ENCODE measurements at places on chromosomes 5 and 9.
A peak's percentile ranks its signal among the peaks of the same experiment; 100 is the strongest.

- DNase-seq, result peak; percentile 55
These were observed 2111.3 kb downstream of the MAT2B start for GRCh38 chr5:165616490-165617405.

- DNase-seq, result peak; percentile 95
These were observed 67.1 kb downstream of the ADAMTS12 start for GRCh38 chr5:33824516-33825195.

GRCh38 chr9:82783045-82783444 lies 279.9 kb downstream of the RASEF start:
- no peak for DNase-seq

DNA sequence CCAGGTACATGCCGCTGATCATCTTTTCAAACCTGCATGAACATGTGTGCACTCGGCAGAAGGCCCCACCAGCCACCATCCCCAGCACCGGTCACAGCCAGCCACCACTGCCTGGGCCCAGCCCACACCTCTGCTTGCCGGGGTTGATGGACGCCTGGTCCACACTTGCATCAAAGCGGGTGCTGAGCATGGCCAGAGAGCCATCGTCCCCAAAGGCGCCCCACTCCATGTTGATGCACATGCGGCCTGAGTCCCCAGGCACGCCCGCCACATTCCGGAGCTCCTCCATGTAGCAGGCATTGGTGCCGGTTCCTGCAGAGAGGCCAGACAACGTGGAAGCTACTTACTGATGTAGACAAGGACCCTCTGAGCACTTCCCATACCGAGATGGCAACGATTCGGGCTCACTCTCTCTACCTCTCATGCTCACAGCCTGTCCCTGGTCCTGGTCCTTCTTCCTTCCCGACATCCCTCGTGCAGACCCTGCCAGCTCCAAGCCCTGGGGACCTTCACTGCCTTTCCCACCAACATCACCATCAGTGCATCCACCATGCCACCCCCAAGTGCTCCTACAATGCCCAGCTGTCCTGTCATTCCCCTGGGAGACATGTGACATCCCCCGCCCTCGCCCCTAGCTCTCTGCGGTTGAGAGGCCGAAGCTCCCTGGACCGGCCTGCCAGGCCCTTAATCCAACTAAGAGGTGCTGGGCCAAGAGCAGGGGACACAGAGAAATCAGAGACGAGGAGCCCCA lies 17.2 kb downstream of the HK3 start:
- no peak for DNase-seq

- DNase-seq, result no peak
These were observed 257.7 kb downstream of the IRX1 start for GRCh38 chr5:3853362-3853761.

- peak; percentile 64 for DNase-seq
These were observed 170.2 kb upstream of the HMHB1 start for GRCh38 chr5:143641549-143642355.

DNA sequence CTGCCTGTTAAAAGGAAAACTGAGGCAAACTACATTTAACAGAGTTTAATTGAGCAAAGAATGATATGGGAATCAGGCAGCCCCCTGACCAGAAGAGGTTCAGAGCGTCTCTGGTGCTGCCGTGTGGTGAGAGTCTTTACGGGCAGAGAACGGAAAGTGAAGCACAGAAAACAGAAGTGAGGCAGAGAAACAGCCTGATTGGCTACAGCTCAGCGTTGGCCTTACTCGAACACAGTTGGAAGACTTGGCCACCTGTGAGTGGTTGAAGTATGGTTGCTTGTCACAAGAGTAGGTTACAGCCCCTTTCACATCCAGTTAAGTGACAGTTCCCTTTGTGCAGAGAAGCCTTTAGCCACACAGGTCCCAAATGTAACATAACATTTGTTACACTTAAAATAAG lies 16.9 kb upstream of the FBP1 start:
- no peak for DNase-seq

DNA sequence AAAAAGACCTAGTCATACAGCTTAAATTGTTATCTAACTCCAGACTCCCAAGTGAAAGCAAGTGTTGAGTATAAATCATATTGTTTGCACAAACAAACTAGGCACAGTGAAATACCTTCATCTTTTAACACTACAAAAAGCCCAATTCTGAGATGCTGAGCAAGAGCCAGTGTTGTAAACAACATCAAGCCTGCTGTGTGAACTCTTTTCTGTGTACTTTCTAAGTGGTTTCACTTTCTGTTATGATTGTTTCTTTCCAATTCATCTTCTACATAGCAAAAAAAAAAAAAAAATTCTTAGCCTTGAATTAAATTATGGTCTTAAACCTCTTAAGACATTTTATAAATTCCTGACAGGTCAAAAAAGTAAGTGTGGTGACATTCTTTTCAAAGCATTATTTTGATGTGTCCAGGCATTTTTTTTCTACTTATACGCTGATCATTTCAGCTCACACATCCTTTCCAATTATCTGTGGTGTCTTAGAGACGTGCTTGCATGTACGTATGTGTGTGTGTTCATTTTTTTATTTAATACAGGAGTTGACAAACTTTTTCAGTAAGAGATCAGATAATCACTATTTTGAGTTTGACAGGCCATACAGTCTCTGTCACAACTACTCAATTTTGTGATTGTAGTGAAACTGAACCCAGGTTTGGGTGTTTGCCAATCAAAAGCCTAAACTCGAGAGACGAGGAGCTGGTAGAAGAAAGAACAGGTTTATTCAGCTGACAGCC lies 556.1 kb downstream of the CDH9 start:
- DNase-seq, result no peak

GRCh38 chr9:36328798-36329411 lies 70.7 kb upstream of the GNE start:
- DNase-seq, result peak; percentile 60

- DNase-seq, result no peak
These were observed 307.5 kb upstream of the CLINT1 start for GRCh38 chr5:158166424-158166823.

DNA sequence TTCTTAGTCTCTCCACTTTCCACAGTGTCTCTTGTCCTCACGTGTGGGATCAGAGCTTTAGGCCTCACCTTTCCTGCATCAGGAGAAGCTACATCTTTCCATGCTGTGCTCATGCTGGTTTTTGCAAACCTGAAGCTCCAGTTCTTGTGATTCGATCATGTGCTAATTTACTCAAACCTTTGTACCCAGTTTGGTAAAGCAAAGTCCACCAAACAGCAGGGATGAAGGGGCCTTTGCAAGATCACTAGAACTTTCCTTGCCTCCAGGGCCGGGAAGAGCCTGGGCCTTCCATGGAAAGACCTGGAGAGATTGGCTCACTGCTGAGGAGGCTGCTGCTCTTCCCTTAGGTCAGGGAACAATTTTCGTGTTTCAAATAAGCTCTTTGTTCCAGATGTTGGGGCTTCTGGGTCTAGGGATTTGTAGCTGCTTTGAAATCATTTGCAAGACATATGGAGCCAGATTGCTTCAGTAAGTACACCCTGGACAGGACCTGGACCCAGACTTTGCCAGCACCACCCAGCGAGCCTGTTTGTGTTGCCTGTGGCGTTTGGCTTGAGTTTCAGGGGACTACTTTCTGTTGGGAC lies 18.7 kb upstream of the SPATA31E1 start:
- no peak for DNase-seq

DNA sequence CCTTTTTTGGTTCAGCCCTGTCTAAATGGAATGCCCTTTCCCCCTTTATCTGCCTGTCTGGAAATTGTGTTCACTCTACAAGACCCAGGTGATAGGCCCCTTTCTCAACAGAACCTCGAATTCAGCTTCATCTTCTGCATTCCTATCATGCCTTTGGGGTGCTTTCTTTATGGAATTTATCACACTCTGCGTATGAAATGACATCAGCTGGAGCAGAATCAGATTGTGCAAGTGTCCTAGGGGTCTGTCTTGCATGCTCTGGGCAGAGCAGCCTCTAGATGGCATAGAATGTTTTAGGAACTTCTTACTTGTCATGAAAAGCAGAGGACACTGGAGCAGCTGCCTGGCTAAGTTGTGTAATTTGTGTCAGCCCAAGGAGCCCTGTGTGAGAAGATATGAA lies 84.9 kb downstream of the ISL1 start:
- no peak for DNase-seq

GRCh38 chr5:80343067-80343466 lies 23.3 kb downstream of the SPZ1 start:
- DNase-seq, result no peak

GRCh38 chr9:101574731-101575333 lies 19.9 kb downstream of the PPP3R2 start:
- DNase-seq, result no peak

- DNase-seq, result no peak
These were observed 26.3 kb upstream of the PTPDC1 start for GRCh38 chr9:94057918-94058317.

- no peak for DNase-seq
These were observed 22.2 kb downstream of the RALGDS start for GRCh38 chr9:133098871-133099270.

- DNase-seq, result no peak
These were observed 66.9 kb downstream of the TMEM252 start for GRCh38 chr9:68473790-68474189.

DNA sequence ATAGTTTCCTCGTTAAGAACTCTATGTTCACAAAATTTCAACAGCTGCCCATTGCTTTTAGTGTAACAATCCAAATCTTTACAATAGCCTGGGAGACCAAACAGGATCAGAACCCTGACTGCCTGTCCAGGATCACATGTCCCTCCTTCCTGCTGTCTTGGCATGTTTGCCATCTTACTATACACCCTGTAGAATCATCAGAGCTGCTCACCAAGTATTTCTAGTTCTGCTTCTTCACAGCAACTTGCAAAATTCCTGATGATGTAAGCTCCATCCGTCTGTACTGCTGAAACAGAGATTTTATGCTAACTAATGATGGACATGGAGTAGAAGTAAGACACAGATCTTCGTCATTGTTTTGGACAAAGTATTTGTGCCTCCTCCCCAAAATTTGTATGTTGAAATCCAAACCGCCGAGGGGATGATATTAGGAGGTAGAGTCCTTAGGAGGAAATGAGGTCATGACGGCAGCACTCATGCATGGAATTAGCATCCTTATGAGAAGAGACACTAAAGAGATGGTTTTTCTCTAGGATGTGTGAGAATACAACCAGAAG lies 464.9 kb upstream of the BRINP1 start:
- no peak for DNase-seq

GRCh38 chr5:150178262-150178661 lies 11.6 kb upstream of the SLC6A7 start:
- DNase-seq, result no peak

DNA sequence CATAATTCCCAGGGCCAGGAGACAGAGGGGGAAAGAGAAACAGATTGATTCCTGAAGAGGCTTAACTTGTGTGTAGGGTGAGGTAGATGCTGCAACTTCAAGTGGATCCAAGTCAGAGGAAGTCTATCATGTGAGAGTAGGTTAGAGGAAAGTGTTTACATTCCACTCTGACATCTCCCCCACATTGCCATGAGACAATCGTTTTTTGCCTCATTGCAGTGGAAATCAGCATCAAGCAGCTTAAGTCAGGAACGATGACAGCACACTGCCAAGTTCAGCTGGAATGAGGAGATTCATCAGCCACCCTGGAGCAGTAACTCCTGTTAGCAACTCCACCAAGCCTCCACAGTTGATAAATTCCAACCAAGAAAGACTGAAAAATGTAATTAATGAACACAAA lies 689.7 kb upstream of the MEF2C start:
- DNase-seq, result no peak

DNA sequence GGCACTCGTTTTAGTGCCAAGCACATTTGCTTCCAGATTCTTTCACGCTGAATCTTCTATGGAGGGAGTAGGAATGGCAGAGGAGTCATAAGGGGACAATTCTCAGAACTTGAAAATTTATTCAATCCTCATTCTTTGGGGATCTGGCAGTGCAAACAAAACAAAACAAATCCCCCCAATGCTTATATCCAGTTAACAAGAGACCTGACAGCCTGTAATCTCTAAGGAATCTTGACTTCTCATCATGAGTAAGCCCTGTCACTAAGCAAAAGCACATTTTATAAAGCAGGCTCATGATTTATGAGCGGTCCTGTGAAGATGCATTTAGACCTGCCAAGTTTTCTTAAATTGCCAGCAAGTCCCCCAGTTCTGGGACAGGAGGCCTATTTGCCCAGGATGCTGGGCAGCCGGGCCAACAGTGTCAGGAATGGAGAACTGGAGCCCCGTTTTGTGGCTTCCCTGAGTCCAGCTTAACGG lies 513.9 kb downstream of the CTNND2 start:
- DNase-seq, result no peak

GRCh38 chr9:76893395-76893932 lies 12.4 kb downstream of the PRUNE2 start:
- no peak for DNase-seq

GRCh38 chr9:6843742-6844141 lies 86.0 kb downstream of the KDM4C start:
- DNase-seq, result no peak

GRCh38 chr9:88026118-88026479 lies 51.8 kb upstream of the CDK20 start:
- DNase-seq, result no peak

- no peak for DNase-seq
These were observed 136.7 kb downstream of the GCNT1 start for GRCh38 chr9:76595645-76596044.

GRCh38 chr9:7342736-7343135 lies 456.8 kb downstream of the DMAC1 start:
- DNase-seq, result no peak

DNA sequence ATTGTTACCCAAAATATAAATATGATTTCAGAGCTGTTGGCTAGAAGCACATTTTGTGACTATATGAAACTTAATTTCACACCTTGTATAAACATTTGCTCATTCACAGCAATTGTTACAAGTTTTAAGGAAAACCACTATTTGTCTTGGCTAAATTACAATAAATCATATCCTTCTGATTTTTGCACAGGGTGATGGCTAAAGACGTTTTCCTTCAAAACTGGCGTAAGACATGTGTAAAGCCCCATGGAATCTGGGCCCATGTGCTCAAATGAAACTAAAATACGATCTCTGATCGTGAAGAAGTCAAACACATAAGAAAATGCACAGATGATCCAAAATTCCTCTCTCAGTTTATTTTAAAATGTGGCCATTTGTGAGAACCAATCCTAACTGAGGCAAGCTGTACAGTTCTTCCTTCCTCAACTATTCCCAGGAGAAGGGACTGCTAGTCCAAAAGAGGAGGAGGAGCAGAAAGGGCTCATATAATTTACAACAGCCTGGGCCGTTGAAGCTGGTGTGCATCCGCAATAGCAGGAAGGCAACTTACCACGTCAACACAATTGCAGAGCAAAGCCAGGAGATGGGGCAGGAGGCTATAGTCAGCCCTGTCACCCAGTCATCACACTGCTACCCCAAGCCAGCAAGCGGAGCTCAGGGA lies 98.4 kb downstream of the MED27 start:
- DNase-seq, result no peak

DNA sequence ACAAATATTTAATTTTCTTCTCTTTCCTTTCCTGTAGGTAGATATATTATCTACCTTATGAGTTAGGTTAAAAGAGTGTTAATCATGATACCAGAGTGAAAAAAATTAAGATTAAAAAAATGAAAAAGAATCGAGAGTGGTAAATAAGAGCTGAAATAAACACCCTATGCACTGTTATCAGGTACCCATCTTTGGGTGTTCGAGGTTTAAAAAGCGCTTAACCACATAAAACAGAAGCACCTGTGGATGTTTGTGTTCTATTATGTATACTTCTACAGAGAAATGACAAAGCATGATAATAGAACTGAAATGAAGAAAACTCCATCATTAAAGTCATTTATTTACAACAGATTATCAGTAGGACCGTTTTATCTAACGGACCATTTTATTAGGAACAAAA lies 25.7 kb upstream of the GCNT4 start:
- no peak for DNase-seq
